ENCODE measurements at places on chromosomes 16 and 17.

GRCh38 chr16:66254106-66254505 lies 112.4 kb upstream of the CDH5 start:
- no peak for ATAC-seq
- H3K4me1 ChIP-seq, result no peaks in the 10 kb centered on the region
- no peaks in the 10 kb centered on the region for H3K27me3 ChIP-seq
- no peak overlapping the region for H3K27ac ChIP-seq

DNA sequence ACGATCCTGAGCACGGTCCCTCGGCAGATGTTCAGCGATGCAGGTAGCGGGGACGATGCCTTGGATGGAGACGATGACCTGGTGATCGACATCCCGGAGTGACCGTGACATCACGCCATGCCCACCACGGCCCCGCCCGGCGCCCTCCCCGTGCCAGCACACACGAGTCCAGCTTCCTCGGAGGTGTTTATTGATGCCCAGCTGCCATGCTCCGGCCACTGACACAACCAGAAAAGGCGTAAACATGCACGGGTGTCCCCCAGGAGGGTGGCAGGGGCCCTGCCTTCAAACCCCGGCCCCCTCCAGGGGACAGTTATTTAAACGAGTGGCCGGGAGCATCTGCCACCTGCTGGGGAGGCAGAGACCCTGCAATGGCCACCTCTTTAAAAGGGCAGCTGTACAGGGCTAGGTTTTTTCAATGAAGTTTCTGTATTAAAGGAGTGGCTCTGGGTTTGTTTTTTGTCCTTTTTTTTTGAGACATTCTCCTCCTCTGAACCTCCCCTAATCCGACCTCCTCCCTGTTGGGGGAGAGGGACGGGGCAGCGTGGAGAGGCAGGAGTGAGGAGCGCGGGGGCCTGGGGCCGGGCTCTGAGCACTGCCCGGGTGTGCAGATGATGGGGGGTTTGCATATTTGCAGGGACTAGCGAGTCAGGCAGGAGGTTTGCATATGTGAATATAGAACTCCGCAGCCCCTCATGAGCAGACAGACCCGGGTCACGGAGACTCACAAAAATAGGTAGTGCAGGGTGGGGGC lies 5.3 kb downstream of the DOC2A start:
- H3K4me1 ChIP-seq, result peaks cover 28% of the 10 kb centered on the region
- peaks cover 27% of the 10 kb centered on the region for H3K27me3 ChIP-seq
- peaks cover 18% of the 10 kb centered on the region for H3K36me3 ChIP-seq
- H3K4me3 ChIP-seq, result no peak overlapping the region
- peak; percentile 58 for ATAC-seq

GRCh38 chr17:47077576-47077975 lies 98.5 kb upstream of the RPRML start:
- peaks cover 5% of the 10 kb centered on the region for H3K36me3 ChIP-seq
- H3K4me1 ChIP-seq, result peaks cover 6% of the 10 kb centered on the region
- H3K27ac ChIP-seq, result no peak overlapping the region
- no peak overlapping the region for H3K4me3 ChIP-seq

DNA sequence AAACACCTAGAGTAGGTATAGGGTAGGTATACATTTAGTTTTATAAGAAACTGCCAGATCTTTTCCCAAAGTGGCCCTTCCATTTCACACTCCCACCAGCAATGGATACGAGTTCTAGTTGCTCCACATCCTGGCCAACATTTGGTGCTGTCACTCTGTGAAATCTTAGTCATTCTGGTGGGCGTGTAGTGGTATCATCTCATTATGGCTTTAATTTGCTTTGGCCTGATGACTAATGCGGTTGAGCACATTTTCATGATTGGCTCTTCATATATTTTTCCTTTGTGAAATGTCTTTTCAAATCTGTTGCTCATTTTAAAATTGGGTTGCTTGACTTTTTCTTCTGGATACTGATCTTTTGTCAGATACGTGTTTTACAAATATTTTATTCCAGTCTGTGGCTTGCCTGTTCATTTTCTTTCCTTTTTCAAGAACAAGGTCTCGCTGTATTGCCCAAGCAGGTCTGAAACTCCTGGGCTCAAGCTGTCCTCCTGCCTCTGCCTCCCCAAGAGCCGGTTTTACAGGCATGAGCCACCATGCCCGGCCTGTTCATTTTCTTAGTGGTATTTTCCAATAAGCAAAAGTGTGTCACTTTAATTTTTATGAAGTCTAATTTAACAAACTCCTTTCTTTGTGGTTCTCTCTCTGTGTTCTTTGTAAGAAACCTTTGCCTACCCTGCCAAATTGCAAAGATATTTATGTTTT lies 192.4 kb downstream of the SEC14L1 start:
- peak overlapping the region; percentile 77 for H3K27ac ChIP-seq
- no peaks in the 10 kb centered on the region for H3K27me3 ChIP-seq
- peaks cover 55% of the 10 kb centered on the region for H3K4me1 ChIP-seq

GRCh38 chr17:47952171-47953021 lies 5.3 kb downstream of the PRR15L start:
- no peak for ATAC-seq
- H3K4me1 ChIP-seq, result peaks cover 18% of the 10 kb centered on the region
- H3K36me3 ChIP-seq, result peaks cover 28% of the 10 kb centered on the region

- H3K27me3 ChIP-seq, result no peaks in the 10 kb centered on the region
- H3K36me3 ChIP-seq, result no peaks in the 10 kb centered on the region
- no peak overlapping the region for H3K27ac ChIP-seq
- H3K4me3 ChIP-seq, result no peak overlapping the region
Observed at GRCh38 chr16:64094992-64095634, 1026.8 kb downstream of the CDH11 start.

DNA sequence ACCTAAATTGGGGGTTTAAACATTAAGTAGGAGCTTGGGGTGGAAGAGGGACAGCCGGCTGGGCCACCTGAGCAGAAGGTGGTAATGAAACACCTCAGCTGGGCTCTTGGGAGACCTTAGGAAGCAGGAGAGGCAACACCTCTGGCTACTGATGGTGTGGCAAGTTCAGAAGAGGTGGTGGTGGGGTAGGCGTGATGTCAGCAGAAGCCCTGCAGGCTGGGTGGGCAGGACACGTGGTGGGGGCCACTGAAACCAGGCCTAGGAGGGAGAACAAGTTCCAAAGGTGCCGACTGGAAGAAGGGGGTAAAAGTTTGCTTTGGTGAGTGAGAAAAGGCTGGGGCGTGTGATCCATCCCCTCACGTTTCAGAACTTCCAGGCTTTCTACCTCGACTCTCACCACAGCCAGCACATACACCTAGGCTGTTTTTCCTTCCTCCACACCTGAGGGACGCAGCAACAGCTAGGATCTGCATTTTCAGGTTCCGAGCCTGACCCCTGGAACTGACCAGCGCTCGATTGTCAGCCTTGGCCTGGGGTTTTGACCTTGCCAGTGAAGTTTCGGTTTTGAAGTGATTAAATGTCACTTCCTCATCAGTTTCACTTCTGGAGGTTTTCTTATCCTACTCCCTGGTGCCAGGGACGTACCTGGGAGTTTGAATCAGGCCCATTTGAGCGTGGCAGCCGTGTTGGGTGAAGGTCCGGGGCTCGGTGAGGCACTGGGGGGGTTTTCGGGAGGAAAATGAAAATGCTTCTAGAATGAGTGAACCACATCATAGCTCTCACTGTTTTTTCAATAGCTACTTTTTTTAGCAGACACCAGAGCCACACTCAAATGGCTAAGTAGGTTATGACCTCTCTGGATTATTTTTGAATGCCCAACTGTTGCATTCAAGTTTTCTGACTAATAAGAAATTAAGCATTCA lies 10.0 kb downstream of the SNN start:
- peaks cover 98% of the 10 kb centered on the region for H3K4me1 ChIP-seq
- peaks cover 48% of the 10 kb centered on the region for H3K36me3 ChIP-seq
- peak overlapping the region; percentile 60 for H3K4me3 ChIP-seq
- no peaks in the 10 kb centered on the region for H3K27me3 ChIP-seq
- H3K27ac ChIP-seq, result peak overlapping the region; percentile 96
- ATAC-seq, result no peak

DNA sequence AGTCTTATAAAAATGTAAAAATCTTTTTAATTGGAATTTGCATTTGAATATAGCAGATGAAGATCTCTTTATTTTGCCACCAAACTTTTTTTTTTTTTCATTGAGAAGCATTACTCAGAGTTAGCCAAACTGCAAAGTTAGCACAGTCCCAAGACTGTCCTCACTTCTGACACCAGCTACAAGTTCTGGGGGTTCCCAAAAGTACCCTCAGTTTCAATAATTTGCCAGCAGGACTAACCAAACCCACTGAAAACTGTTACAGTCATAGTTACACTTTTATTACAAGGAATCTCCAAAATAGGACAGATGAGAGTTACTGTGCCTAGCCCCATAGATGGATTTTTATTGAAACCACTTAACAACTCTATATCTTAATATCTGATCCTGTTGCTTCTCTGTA lies 144.1 kb downstream of the CHD9 start:
- no peak overlapping the region for H3K27ac ChIP-seq
- peaks cover 19% of the 10 kb centered on the region for H3K36me3 ChIP-seq
- ATAC-seq, result no peak
- H3K27me3 ChIP-seq, result no peaks in the 10 kb centered on the region
- peaks cover 7% of the 10 kb centered on the region for H3K4me1 ChIP-seq

GRCh38 chr17:65936013-65936412 lies 255.9 kb downstream of the CEP112 start:
- no peak for ATAC-seq
- H3K36me3 ChIP-seq, result peaks cover 12% of the 10 kb centered on the region
- peaks cover 5% of the 10 kb centered on the region for H3K4me1 ChIP-seq
- H3K27ac ChIP-seq, result no peak overlapping the region

DNA sequence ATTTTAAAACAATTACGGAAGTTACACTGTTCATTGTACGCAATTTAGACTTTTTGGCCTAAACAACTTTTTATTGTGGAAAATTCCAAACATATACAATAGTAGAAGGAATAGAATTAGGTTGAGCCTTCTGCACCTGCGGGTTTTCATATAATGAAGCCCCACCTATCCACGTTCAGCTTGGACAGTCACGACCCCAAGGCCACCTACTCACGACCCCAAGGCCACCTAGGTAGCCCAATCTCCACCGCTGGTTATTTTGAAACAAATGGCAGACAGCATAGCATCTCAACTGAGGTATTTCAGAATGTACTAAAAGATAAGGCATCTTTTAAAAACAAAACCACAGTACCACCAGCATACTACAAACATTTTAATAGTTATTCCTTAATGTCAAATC lies 631 bp downstream of the NLRC5 start:
- peaks cover 82% of the 10 kb centered on the region for H3K4me1 ChIP-seq
- H3K36me3 ChIP-seq, result peaks cover 53% of the 10 kb centered on the region
- ATAC-seq, result peak; percentile 25

DNA sequence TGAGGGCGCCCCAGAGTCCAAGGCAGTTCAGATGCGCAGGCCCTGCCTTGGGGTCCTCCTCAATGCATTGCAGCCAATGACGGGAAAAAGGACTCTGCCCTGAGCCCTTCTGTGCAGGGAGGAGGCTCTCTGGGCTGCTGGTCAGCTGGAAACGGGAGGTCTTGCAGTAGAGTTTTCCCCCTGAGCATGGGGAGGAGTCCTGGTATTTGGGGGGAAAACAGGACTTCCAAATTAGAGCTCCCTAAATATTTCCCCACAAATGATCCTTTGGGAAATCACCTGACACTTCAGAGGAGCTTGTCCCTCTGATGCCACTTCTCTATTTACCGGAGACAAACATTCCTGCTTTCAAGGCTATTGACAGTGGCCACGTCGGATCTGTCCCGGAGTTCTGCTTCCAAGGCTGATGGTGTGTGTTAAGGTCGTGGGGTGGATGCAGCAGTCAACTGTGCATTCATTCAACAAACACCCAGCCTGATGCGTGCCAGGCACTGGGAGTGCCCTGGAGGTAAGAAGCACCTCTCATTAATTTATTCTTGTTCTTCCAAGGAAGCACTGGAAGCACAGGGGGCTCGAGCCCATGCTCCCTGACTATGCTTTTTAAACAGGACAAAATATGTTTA lies 73.0 kb upstream of the DNAH17 start:
- no peak for ATAC-seq
- H3K36me3 ChIP-seq, result peaks cover 12% of the 10 kb centered on the region
- H3K4me3 ChIP-seq, result no peak overlapping the region
- peaks cover 20% of the 10 kb centered on the region for H3K4me1 ChIP-seq
- no peak overlapping the region for H3K27ac ChIP-seq

DNA sequence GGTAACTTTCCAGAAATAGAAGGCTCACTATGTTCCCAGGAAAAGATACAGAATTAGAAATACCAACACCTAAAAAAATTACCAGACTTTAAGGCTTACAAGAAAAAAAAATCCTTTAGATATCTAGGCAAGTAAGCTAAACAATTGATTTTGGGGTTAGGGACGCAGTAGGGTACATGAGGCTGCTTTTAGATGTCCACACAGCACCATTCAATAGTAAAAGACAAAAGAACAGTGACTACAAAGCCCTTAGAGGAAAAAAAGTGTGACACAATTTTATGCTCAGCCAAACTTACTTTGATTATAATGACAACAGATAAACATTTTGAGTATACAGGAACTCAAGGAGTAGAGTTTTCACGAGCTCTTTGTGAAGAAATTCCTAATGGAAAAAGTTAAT lies 29.9 kb downstream of the METTL16 start:
- H3K4me3 ChIP-seq, result no peak overlapping the region
- no peak overlapping the region for H3K27ac ChIP-seq
- ATAC-seq, result no peak
- H3K27me3 ChIP-seq, result no peaks in the 10 kb centered on the region

GRCh38 chr17:55348749-55349354 lies 72.8 kb downstream of the MMD start:
- no peak for ATAC-seq
- H3K27me3 ChIP-seq, result no peaks in the 10 kb centered on the region
- no peak overlapping the region for H3K27ac ChIP-seq
- no peak overlapping the region for H3K4me3 ChIP-seq
- no peaks in the 10 kb centered on the region for H3K4me1 ChIP-seq

- no peaks in the 10 kb centered on the region for H3K27me3 ChIP-seq
- peaks cover 50% of the 10 kb centered on the region for H3K36me3 ChIP-seq
- H3K27ac ChIP-seq, result peak overlapping the region; percentile 64
Observed at GRCh38 chr17:47660064-47660492, 10.4 kb downstream of the KPNB1 start.

- ATAC-seq, result no peak
- no peak overlapping the region for H3K4me3 ChIP-seq
- H3K27me3 ChIP-seq, result no peaks in the 10 kb centered on the region
- peaks cover 59% of the 10 kb centered on the region for H3K4me1 ChIP-seq
- peaks cover 21% of the 10 kb centered on the region for H3K36me3 ChIP-seq
Observed at GRCh38 chr16:69440250-69440649, 15.8 kb downstream of the CYB5B start.
